ENCODE measurements at places on chromosomes 3 and 15.

- no peak for DNase-seq
Observed at GRCh38 chr3:190323246-190323626, 990 bp upstream of the CLDN1 start.

GRCh38 chr3:41169023-41169422 is 30.3 kb upstream of the CTNNB1 start:
- DNase-seq, result no peak

- no peak for DNase-seq
Observed at GRCh38 chr3:2655229-2655701, 454.9 kb downstream of the IL5RA start.

DNA sequence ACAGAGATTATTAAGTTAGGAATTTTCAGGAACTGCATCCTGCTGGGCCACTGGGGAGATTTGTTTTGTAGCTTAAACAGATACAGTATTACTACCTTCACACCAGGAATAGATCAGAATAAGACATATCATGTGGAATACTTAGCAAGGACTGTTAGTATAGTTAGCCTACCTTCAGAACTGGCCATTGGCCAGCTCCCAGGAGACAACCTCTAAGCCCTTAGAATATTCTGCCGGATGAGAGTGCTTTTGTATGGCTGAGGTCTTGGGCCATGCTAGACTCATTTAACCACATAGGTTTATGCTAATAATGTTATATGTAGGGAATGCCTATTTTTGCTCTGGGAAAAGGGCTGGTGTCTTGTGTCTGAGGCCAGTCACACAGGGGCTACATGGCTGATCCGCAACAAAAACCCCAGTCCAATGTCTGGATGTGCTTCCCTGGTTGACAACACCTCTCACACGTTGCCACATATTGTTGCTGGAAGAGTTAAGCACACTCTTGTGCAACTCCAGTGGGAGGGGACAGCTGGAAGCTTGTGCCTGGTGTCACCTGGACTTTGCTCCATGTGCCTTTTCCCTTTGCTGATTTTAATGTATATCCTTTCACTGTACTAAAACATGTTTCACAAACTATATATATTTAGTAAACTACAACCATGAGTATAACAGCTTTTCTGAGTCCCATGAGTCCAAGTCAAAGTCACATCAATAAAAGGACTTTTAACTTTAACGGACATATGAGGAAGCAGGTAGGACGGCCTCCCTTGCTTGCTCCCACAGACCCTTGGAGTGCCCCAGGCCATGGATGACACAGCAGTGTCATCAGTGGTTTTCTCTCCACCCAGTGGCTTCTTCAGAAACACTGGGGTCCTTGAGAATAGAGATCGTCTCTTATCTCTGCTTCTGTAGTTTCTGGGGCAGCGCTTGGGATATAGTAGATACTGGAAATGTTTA is 118.0 kb upstream of the C3orf80 start:
- no peak for DNase-seq

GRCh38 chr15:43199945-43200488 is 14.8 kb downstream of the CCNDBP1 start:
- no peak for DNase-seq

GRCh38 chr3:31240013-31240412 is 292.7 kb upstream of the STT3B start:
- no peak for DNase-seq
